D341Med (cell line): ENCODE measurements at places on chromosomes 7 and 10.

- DNase-seq, result no peak
These were observed 33.8 kb downstream of the STK32C start for GRCh38 chr10:132273966-132274365.

DNA sequence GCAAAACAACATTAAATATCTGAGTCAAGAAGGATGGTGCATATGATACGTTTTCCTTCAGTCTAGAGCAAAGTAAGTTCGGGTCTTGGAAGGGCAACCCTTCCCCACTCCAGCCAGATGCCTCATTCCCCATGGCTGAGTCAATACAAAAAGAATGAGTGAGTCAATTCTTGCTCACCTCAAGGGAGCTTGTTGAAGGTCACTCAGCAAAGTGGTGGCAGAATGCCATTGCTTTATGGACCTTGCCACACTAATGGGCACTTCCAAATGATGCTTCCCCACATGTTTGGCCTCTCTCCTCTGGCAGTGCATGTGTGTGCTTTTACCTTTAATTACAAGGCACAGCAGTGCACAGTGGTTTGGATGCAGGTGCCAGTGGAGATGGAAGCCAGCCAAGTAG lies 296.5 kb downstream of the SORCS3 start:
- no peak for DNase-seq

- DNase-seq, result no peak
These were observed 8.8 kb upstream of the LIMK1 start for GRCh38 chr7:74074770-74075169.

- DNase-seq, result no peak
These were observed 27.9 kb downstream of the CADPS2 start for GRCh38 chr7:122858320-122858719.

DNA sequence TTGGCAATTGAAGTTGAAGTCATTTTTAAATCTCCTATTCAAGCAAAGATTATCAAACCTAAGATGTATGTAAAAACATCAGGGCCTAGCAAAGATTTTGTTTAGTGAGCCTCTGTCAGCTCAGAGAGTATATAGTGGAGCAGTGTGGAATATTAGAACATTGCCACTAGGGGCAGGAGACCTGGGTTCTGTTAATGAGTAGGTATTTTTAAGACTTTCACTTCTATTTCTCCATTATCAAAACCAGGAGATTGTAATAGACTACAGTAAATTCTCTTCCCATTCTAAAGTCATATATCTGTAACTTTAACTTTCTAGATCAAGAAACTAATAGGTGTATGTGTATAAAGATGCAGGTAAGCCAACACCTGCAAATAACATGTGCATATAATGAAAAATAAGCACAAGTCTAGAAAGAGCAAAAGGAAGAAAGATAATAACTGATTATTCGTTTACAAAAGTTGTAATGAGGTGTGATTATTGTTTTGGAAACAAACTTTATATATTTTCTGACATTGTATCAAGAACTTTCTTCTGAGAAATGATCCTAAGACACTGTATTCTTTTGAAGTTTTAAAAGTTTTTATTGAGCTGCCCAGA lies 64.4 kb downstream of the KCND2 start:
- DNase-seq, result peak; percentile 37

DNA sequence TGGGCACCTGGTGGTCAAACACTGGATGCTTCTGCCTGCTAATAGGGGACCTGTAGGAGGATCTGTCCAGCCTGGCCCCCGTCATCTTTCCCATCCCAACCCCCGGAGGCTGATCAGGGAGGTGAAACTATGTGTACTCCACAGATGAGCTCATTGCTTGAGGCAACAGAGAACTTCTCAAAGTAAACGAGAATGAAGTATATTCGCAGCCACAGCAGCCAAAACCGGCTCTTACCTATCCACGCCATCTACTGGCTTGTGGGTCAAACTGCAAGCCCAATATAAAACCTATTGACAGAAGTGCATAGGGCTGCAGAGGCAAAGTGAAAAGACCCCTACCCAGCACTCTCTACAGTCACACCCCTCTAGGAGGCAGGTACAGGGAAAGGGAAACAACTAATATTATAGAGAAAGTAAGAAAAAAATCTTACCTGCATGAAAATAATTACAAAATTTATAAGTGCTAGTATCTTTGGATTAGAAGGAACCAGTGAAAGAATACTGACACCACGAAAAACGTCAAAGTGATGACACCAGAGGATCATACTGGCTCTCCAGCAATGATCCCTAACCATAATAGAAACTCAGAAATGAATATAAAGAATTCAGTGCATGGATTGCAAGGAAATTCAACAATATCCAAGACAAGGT lies 973.5 kb downstream of the ANKRD7 start:
- DNase-seq, result peak; percentile 62

GRCh38 chr10:76026905-76027304 lies 595.5 kb downstream of the LRMDA start:
- no peak for DNase-seq

- DNase-seq, result no peak
These were observed 50.3 kb upstream of the CFAP46 start for GRCh38 chr10:132992433-132993215.

DNA sequence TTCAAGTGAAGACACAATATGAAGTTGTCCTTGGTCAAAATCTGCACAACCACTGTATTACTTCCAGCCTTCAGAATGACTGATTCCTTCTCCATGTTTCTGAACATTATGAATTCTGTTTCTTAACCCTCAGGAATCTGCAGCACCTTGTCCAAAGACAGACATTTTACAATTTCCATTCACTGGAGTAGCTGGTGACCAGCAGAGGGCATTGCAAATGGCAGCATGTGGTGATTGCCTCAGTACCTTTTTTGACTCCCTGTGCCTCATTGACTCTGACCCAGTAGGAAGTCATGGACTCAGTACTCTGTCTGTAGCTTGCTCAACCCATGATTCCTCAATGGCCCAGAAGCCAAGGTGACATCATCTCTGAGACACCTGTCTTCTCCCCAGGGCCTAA lies 879 bp upstream of the VPS41 start:
- DNase-seq, result no peak

DNA sequence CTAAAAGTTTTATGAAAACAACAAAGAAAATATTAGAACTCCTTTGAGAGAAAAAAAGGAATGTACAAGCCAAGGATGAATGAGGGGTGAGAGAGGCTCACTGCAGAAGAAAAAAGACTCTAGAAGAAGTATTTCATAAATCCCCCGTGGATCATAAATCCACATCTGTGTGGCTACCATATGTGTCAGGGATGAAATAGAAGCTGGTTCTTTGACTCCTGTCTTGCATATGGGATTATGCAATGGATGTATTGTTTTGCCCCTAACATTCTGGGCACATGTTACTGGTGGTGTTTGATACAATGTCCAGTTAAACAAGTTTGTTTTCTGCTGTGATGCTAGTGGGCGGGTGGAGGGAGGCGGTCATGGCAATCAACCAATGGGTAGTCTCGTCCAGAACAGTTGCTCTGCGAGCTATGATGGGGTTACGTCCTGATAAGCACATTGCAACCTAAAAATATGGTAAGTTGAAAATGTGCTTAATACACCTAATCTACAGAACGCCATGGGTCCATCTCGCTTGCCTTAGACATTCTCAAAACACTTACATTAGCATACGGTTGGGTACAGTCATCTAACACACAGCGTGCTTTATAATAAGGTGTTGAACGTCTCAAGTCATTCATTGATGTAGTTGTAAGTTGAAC lies 34.1 kb upstream of the PITRM1 start:
- DNase-seq, result no peak

DNA sequence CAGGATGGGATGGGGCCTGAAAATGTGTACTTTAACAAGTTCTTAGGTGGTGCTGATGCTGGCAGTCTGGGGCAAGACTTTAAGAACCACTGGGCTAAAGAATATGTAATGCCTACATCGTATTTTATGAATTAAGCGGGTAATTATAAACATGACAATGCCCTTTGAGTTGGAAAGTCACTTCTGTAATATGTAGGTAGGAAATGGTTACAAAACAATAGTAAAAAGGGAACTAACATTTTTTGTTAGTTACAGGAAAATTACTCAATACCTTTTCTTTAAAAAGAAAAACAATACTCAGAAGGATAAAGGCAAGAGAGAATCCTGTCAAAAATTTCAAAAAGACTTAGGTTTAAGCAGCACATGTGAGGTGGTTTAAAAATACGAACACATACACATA lies 48.3 kb upstream of the STEAP4 start:
- no peak for DNase-seq

- no peak for DNase-seq
These were observed 2.8 kb downstream of the BMI1 start for GRCh38 chr10:22323538-22324305.

- DNase-seq, result no peak
These were observed 2.5 kb downstream of the VSTM4 start for GRCh38 chr10:49112851-49113250.

GRCh38 chr7:100053215-100053614 lies 3.6 kb downstream of the ZSCAN21 start:
- DNase-seq, result peak; percentile 83
